ENCODE measurements at places on chromosomes 3 and 15. TPM values are rescaled to one million over a fixed set of nuclear protein-coding genes. Genes with fewer than 3 reads are reported as not detected.
A peak's percentile ranks its signal among the peaks of the same experiment; 100 is the strongest.

DNA sequence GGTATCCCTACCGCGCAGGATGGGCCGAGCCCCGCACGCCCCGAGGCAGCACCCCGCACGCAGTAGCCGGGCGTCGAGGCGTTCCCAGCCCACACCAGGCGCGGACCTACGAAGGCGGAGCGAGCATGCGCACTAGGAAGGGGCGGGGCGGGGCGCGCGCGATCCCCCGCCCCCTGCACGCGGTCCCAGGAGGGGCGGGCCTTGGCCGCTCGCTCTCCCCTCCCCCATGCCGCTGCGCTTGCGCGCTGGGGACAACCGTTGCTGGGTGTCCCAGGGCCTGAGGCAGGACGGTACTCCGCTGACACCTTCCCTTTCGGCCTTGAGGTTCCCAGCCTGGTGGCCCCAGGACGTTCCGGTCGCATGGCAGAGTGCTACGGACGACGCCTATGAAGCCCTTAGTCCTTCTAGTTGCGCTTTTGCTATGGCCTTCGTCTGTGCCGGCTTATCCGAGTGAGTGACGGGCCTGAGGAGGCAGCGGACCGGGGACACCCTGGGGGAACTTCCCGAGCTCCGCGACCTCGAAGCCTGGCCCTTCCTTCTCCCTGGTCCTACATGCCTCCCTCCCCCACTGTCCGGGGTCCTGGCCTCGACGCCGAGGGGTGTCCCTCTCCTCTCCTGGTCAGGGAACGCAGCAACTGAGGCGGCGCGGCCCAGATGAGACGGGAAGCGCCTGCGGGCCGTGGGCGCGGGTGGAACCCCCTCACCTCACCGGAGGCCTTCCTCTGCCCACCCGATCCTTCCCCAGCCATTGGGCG is at the start of gene SPESP1:
SPESP1 (plus strand) TSS at position 258 of the 755 bp plus-strand sequence; CDS start at position 387, 129 bp downstream.
- peak; percentile 80 for DNase-seq

DNA sequence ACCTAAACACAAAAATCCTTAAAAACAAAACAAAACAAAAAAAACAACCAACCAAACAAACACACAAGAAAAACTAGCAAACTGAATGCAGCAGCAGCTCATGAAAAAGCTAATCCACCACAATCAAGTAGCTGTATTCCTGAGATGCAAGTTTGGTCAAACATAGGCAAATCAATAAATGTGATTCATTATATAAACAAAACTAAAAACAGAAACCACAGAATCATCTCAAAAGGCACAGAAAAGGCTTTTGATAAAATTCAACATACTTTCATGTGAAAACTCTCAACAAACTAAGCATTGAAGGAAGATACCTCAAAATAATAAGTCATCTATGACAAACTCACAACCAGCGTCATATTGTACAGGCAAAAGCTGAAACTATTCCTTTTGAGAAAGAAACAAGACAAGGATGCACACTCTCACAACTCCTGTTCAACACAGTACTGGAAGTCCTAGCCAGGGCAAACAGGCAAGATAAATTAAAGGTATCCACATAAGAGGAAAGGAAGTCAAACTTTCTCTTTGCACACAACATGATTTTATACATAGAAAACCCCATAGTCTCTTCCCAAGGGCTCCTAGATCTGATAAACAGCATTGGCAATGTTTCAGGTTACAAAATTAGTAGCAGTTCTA is 495.1 kb upstream of the SGO1 start:
- no peak for DNase-seq

DNA sequence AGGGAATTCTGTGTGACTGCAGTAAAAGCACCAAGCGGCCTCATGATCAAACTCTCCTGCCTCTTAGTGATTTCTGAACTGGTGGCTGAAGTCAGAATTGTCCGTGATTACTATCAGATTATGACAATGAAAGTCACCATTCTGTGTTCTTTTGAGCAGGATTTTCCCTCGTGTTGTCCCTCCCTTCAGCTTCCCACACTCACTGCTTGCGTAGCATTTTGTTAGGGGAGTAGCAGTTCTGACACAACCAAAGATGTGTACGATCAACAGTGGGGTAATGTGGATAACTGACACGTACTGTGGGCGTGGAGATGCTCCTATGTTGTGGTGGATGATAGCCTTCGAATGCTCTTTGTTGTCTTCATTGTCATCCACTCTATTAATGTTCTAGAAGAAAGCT is 67.8 kb upstream of the ICE2 start:
- no peak for DNase-seq

GRCh38 chr3:71989165-71989564 is 204.2 kb upstream of the PROK2 start:
- DNase-seq, result no peak

DNA sequence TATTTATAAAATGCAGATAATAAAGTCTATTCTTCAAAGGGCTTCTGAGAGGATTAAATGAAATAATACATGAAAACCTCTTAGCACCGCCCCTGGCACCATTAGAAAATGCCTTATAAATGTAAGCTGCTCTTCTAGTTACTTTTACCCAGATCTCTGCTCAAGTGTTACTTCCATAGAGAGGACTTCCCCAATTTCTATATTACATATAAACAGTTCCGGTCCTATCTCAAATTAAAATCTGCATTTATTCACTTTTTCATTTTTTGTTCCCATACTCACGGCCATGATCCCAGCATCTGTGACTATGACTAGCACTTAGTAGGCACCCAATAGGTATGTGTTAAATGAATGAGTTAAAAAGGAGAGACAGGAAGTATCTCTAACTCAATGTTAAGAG is 890.9 kb upstream of the CFAP20DC start:
- DNase-seq, result no peak

DNA sequence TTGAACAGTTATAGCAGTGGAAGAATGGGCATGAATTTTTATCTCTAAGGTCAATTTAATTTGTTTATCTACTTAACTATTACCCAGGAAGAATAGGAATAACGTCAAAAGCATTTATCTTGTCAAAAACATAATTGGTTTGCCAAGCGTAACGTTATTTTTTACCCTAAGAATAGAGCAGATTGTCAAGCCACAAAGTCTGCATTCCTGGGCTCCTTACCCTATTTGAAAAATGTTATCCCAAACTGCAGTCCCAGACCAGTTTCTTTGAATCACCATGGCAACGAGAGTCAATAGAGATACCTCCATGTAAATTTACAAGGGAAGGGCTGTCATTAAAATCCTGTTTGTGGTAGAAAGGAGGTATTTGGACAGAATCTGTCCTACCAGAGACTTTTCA is 61.1 kb downstream of the CPNE4 start:
- no peak for DNase-seq

DNA sequence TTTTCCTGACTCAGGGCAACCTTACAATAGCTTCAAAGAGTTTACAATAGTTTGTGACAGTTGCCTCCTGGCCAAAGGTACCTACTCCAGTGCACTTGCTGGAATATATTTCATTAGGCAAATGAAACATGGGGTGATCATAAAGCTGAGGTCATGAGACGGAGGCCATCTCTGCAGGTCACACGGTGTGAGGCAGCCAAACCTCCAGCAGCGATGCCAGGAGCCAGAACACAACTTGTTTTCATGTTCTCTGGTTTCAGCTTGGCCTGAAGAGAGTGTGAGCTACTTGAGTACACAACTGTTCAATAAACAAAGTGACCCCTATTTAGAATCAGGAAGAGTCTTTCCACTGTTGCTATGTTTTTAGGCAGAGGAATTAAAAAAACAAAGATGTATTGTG is 42.7 kb upstream of the PYGO1 start:
- DNase-seq, result no peak

ATP13A5 gene
- total RNA-seq, result not detected

FSD2 gene
- not detected for total RNA-seq

NR2F2 gene
- 242 TPM for total RNA-seq

DNA sequence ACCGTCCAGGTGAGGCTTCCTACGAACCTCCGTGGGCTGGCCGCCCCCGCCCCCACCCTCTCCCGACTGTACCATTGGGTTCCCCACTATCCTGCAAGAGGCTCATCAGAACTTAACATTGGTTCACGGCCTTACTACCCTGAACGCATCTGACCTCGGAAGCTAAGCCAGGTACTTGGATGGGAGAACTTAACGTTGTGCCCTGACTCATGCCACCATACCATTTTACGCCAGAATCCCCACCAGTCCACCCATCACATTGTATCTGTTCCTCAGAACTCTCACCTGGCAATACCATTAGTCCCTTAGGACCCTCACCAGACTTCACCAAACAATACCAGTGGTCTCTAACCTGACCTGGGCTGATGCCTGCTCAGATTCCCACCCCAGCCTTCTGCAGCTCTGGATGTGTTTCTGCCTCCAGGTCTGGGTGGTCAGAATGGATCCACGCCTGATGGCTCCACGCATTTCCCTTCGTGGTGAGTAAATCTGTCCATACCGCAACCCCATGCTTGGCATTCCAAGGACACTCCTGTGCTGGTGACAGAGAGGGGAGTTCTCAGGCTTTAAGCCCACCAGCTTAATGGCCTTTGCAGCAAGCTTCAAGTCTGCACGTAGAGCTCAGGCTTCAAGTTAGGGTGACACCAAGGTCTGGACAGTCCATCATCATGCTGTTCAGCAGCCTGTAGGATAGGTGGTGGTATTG is 562 bp downstream of the TCTA start:
- DNase-seq, result no peak

- no peak for DNase-seq
These were observed 169.8 kb upstream of the MYRIP start for GRCh38 chr3:39639344-39640236.

SLC15A2 gene
- 2.6 TPM for total RNA-seq

DNA sequence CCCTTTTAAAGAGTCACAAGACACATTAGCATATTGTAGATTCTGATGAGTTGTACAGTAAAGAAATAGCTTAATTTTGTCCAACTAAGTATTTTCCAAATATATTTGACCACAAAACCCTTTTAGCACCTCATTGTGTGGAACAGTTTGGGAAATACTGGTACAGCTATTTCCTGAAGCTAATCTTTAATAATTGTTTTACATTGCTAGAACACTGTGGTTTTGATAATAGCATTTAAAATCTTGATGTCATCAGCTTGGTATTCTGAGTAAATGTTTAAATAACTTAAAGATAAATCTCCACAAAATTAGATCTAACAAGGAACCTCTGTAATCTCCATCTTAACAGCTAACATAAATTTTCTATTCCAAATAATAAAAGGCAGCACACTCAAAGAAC is 140.0 kb upstream of the MLF1 start:
- DNase-seq, result no peak

GRCh38 chr15:25456196-25456595 is 17.4 kb upstream of the UBE3A start:
- DNase-seq, result no peak

RTF1 gene
- 35.4 TPM for total RNA-seq

MYLK gene
- 51.1 TPM for total RNA-seq

FRMD5 gene
- total RNA-seq, result 6.7 TPM

GRCh38 chr3:170499562-170500156 is 81.0 kb downstream of the CLDN11 start:
- DNase-seq, result no peak

DNA sequence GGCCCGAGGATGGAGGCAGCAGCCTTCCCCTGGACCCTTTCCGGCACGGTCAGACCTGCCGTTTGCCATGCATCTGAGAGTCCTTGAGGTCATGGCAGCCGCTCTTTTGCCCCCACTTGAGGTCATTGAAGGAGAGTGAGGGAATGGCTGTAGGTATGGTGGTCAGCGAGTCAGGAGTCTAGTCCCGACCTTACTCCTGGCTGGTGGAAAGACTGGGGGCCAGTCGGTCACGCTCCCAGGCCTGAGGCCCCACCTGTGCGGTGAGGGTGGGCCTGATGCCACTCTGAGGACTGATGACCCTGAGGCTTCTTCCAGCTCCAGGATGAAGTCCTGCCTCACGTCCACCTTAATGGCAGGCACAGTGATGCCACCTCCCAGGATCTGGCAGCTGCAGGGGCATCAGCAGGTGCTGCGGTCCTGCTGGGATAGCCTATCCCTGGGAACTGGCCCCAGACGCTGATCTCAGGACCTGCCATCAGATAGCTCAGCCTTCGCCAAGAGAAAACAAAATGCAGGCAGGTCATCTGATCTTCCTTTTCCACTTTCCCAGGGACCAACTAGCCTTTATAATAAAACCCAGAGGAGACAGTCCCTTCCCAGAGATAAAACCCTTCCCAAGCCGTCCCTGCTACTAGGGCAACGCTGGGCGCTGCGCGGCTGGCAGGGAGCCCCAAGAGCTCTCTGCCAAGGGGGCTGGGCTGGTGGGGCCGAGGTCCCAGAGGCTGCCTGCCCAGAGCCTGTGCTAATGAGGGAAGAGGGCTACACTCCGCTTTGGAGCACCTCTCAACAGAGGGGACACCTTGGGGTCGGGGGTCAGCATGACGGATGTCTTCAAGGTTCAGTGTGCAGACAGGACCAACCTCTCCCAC is 42.2 kb downstream of the TM2D3 start:
- no peak for DNase-seq

HAPLN3 gene
- total RNA-seq, result 15.9 TPM
